Panc1 (cell line): ENCODE measurements at places on chromosomes 1 and 21. TPM values are rescaled to one million over a fixed set of nuclear protein-coding genes. Genes with fewer than 3 reads are reported as not detected.

Gene GPR161
- total RNA-seq = 2.4 TPM

Gene C1orf185
- not detected for total RNA-seq

Gene CFHR3
- total RNA-seq = not detected

Gene SAMD13
- total RNA-seq = 2.2 TPM

Gene PDZK1
- total RNA-seq = 2.3 TPM

Gene LCE1C
- not detected for total RNA-seq

Gene TIPRL
- total RNA-seq = 48.5 TPM

Gene ERVH48-1
- total RNA-seq = 0.05 TPM

Gene SUCO
- total RNA-seq = 31.3 TPM

Gene KCNK2
- total RNA-seq = 0.28 TPM

Gene KCNK1
- 0.13 TPM for total RNA-seq

Gene DMAP1
- 52.9 TPM for total RNA-seq

Gene PLA2G2D
- total RNA-seq = not detected

Gene SYPL2
- 0.74 TPM for total RNA-seq

Gene TMPRSS15
- not detected for total RNA-seq

Gene FCRL3
- not detected for total RNA-seq

Gene NCMAP
- 0.33 TPM for total RNA-seq

Gene EDN2
- not detected for total RNA-seq

Gene LHX8
- total RNA-seq = not detected

Gene KRTAP11-1
- not detected for total RNA-seq

Gene CCDC30
- total RNA-seq = 1.3 TPM

Gene S100A14
- 0.57 TPM for total RNA-seq

Gene LRRC38
- not detected for total RNA-seq

Gene FMN2
- 1.9 TPM for total RNA-seq

Gene NR1I3
- not detected for total RNA-seq

Gene PIGR
- 1.4 TPM for total RNA-seq

Gene SPRR2E
- not detected for total RNA-seq

Gene SEMA6C
- 5.7 TPM for total RNA-seq

Gene RER1
- total RNA-seq = 235 TPM

Gene TCHHL1
- not detected for total RNA-seq

Gene GJA8
- not detected for total RNA-seq

Gene GPA33
- 0.18 TPM for total RNA-seq

Gene CDC73
- 78.2 TPM for total RNA-seq

Gene TSSK3
- 3.6 TPM for total RNA-seq

Gene GNG4
- 1.1 TPM for total RNA-seq

Gene CYP4X1
- 1.3 TPM for total RNA-seq

Gene CYP4A11
- total RNA-seq = not detected

Gene C1orf146
- not detected for total RNA-seq

Gene CLCNKA
- 0.57 TPM for total RNA-seq

Gene SELP
- total RNA-seq = not detected

Gene ADAMTS4
- 0.26 TPM for total RNA-seq

Gene SLC30A1
- 34.5 TPM for total RNA-seq

Gene RNU1-3
- 1,290 TPM for total RNA-seq

Gene CCDC27
- total RNA-seq = not detected

Gene SLC9C2
- not detected for total RNA-seq

Gene OR2T29
- total RNA-seq = not detected

Gene KRTAP13-1
- not detected for total RNA-seq

Gene LCE1E
- total RNA-seq = not detected

Gene GBP5
- total RNA-seq = 0.10 TPM

Gene ANKRD65
- total RNA-seq = 1.9 TPM

Gene SERPINC1
- total RNA-seq = 0.64 TPM

Gene PCAT6
- 2.2 TPM for total RNA-seq

Gene S100A2
- total RNA-seq = 6.2 TPM

Gene HES4
- 74.2 TPM for total RNA-seq
